ENCODE measurements at places on chromosomes 16 and 17.

- DNase-seq = peak; percentile 46
Measured at GRCh38 chr16:22206842-22207714, 1.0 kb downstream of the EEF2K start.

- no peak for DNase-seq
Measured at GRCh38 chr17:2240541-2240940, 63.0 kb downstream of the SMG6 start.

DNA sequence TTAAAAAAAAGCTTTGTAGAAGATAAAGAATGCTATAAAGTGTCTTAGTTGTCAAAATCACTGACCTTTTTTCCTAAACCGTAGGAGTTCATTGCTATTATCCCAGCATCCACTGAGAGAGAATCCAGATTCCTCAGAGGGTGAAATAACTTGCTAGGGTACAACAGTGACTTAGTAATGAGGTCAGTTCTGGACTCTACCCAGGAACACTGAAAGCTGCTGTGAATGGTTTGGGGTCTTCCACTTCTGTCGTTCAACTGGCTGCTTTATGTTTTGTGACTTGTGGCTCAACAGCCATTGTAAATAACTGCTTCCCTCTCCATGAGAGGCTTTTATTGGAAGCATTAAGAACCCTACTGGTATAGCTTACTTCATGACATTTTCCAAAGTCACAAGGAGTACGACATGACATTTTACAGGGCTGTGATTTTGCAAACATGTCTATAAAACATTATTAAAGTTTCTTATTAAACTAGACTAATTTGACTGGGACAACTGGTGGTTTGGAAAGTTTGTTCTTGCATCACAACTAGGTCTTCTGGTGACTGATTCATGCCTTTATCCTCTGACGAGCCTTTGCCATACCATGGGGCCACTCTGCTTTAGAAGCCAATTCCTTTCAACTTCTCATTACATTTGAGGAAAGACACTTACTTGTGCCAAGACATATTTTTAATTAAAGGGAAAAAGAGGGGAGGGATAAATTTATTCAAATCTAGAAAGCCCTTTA lies 92.2 kb upstream of the CDH11 start:
- DNase-seq = no peak

DNA sequence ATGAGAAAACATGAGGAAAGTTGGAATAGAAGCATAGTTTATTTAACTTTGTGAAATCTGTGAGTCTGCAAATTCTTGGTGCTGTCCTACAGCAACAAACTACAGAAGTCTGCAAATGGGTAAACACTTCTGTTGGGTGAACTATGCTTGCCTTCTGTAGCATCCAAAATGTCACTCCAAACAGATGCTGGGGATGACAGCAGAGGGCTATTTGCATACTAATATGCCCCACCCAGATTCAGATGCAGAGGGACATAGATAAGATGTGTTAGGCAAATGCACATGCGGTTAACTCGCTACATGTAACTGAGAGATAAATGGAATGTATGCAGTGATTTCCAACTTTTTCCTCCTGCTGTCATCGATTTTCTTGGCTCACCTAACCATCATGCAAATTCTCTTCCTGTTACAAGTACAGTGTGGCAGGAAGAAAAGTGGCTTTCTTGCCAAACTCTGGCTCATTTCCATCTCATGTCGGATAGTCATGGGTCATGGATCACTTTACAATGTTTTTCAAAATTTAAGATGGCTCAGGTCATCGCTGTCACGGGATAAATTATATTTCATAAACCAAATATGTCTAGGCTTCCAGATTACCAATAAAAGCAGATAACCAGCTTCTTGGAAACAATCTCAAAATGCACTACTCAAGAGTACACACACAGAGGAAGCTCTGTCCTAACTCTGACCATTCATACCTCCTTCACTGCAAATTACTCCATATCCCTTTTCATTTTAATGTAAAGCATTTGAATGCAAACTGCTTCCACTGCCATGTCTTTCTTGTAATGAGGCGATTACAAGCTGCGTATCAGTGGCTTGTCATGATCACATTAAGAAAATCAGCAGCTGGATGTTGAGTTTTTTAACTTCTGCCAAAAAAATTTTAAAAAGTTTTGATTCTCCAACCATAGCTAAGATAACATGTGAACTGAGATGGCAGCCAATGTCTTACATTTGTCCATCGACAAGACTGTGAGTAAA lies 47.7 kb downstream of the ADAMTS18 start:
- no peak for DNase-seq

DNA sequence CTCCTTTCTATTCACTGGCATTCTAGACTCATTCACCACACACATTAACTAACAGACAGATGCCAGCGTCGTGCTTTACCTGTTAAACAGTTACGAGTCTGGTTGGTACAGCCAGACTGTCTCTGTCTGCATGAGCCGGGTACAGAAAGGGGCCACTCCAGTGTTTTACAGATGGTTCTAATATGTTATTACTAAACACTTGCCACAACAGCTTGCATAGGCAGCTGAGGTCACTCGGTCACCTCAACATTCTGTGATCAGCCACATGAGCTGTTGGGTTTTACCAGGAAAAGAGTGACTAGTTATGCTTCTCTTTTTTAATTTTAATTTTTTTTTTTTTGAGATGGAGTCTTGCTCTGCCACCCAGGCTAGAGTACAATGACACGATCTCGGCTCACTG lies 25.2 kb downstream of the CD300A start:
- peak; percentile 0 for DNase-seq

- no peak for DNase-seq
Measured at GRCh38 chr17:78238823-78239488, 7.5 kb downstream of the TMEM235 start.
